ENCODE measurements at places on chromosomes 1 and 21.

- no peak for DNase-seq
Observed at GRCh38 chr21:40436261-40436660, 410.7 kb downstream of the DSCAM start.

GRCh38 chr1:170986901-170987300 is 51.6 kb downstream of the MROH9 start:
- no peak for DNase-seq

GRCh38 chr1:200776949-200777348 is 38.3 kb downstream of the CAMSAP2 start:
- no peak for DNase-seq

DNA sequence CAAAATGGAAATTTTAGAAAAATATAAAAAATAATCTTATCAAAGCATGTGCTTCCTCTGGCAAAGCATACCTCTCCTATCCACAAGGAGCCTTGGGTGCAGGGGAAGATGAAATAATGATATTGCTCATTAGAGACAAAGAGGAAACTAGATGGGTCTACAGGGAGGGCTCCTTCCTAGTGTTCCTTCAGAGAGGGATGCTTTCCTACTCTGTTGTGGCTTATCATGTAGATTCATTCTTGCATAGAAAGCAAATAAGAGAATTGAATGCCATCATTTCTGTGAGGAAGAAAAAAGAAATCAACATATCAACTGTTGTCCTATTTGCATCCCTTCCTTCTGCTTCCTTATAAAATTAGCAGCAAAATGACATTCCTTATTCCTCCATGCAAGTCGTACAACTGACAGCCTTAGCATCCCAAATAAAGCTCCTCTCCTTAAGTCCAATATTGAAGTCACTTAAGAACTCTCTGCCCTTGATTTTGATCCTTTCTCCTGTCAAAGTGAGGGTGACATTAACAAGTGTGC is 543.9 kb upstream of the PLXNA2 start:
- DNase-seq, result no peak

- DNase-seq, result peak; percentile 67
Observed at GRCh38 chr21:26967062-26967913, at the start of gene ADAMTS5. ADAMTS5 (minus strand) TSS chr21:26967088; CDS start chr21:26966391, 697 bp downstream.

DNA sequence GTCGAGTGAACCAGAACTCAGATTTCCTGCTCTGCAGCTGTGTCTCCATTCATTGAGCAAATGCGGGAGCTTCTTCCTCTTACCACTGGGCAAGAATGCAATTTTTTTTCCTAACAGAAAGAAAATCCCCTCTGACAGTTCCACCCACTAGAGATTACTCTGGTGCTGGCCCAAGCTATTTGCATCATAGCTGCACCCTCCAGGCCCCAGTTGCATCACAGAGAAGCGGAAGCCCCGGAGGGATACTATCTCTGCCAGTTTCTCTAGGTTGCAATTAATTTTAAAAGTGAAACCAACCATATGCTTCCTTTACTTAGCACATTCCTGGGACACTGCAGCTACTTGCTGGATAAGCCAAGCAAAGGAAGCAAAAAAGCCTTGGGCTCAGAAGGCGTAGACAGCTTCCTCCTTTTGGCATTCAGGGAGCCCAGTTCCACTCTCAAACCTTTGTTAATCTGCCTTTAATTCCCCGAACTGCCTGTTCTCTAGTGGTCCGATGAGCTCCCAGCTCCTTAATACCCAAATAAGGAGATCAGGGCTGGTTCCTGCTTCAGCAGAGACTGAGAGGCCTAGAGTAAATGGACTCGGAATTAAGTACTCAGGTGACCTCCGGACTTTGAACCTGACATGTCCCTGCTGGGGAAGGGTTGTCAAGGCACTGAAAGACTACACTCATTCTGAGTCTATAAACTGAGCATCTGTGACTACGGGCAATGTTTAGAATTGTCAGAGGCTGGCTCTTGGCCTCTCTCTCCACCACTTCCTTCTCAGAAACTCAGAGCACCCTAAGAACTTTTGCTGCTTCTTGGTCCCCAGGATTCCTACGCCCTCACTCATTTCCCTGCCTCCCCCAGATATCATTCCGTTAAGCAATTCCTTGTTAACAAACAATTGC is 72.5 kb upstream of the TNFSF18 start:
- peak; percentile 28 for DNase-seq

DNA sequence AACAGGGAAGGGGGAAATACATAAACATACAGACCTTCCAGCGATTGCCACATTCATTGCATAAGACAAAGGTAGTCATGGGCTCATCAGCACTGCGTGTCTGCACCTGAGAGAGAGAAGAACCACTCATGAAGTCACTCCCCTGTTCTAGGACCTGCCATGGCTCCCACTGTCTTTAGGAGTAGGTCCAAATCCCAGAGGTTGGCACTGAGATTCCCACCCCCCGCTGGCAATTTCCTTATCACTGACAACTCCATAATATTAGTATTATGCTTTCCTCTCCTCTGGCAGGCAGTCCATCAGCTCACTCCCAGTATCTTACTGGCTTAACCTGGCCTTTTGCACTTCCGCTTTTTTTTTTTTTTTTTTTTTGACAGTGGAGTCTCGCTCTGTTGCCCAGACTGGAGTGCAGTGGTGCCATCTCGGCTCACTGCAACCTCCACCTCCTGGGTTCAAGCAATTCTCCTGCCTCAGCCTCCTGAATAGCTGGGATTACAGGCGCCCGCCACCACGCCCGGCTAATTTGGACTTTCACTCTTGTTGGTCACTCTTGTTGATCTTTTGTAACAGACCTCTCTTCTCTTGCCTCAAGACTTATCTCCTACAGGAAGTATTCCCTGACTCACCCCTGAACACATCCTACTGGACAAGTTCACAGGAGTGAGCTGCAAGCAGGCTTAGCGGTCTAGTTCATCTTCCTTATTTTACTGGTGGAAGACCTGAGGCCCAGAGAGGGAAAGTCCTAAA is 14.8 kb upstream of the ZNF436 start:
- no peak for DNase-seq

DNA sequence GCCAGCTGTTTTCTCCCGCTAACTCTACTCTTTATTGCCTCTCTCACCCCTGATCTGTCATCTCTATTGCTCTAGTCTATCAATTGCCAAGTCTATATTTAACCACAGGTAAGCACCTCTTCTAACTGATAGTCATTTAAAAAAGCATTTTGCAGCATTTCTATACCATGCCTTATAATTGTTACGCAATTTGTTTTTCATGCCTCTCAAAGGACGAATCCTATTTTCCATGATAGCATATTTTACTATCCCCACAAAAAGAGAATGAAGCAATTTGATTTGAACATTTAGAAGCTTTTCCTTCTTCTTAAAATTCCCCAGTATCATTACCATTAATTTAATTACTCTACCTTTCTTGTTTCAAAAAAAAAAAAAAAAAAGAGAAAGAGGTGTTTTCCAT is 432.8 kb upstream of the ZP4 start:
- DNase-seq, result no peak

GRCh38 chr21:46363698-46364097 is 39.7 kb downstream of the PCNT start:
- no peak for DNase-seq
